Dermis microvascular lymphatic vessel endothelial cell (primary cell): ENCODE measurements at places on chromosomes 5 and 9. TPM values are rescaled to one million over a fixed set of nuclear protein-coding genes. Genes with fewer than 3 reads are reported as not detected.

The ISOC1 gene
- total RNA-seq, result 8.1 and 10.1 TPM in 2 replicates

The PROB1 gene
- total RNA-seq, result 3.1 and 5.1 TPM in 2 replicates

The SLCO4C1 gene
- not detected in 2 replicates for total RNA-seq

The SLC6A18 gene
- not detected in 2 replicates for total RNA-seq

The PRRX2 gene
- 0.13 and 1.2 TPM in 2 replicates for total RNA-seq

The SLC36A3 gene
- total RNA-seq, result not detected in 2 replicates

The GABRP gene
- total RNA-seq, result 1.1 and 1.2 TPM in 2 replicates

The CPLANE1 gene
- total RNA-seq, result 11.1 and 11.4 TPM in 2 replicates

The S100Z gene
- not detected in 2 replicates for total RNA-seq

The OBP2B gene
- total RNA-seq, result not detected in 2 replicates

The QRFP gene
- total RNA-seq, result not detected in 2 replicates

The OLFML2A gene
- total RNA-seq, result 1.9 and 2.3 TPM in 2 replicates

The DMXL1 gene
- 17.7 and 18.1 TPM in 2 replicates for total RNA-seq

The RABGAP1 gene
- 34.4 and 46.7 TPM in 2 replicates for total RNA-seq

The NTRK2 gene
- under 0.01 TPM in 1 of 2 replicates, not detected in the other for total RNA-seq

The TEK gene
- total RNA-seq, result 147 and 167 TPM in 2 replicates

The HSD17B4 gene
- 113 and 144 TPM in 2 replicates for total RNA-seq

The MOCS2 gene
- 17.7 and 20.6 TPM in 2 replicates for total RNA-seq

The IL13 gene
- not detected in 2 replicates for total RNA-seq

The CNTFR gene
- not detected in 2 replicates for total RNA-seq

The NXNL2 gene
- total RNA-seq, result 0.13 TPM in 2 replicates
